ENCODE measurements at places on chromosomes 2 and 18.

- DNase-seq = peak; percentile 40
These were observed 213.0 kb upstream of the CELF4 start for GRCh38 chr18:37778417-37779165.

DNA sequence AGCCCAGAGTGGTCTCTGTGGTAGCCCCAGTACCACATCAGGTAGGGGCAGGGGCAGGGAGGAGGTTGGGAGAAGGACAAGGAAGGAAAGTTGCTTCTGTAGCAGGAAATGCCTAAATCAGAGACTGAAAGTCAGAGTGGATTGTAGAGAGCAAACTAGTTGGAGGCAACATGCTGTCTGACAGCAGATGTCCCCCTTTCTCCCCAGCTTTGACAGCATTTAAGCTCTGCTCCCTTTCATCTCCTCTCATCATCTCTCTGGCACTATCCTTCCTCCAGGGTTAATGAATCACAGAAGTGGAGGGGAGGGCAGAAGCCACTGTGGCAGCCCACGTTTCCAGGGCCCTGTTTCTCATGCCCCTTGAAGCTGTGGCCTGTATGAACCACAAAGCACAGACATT, 50.4 kb downstream of the BOD1L2 start:
- DNase-seq = no peak

- no peak for DNase-seq
These were observed 37.6 kb downstream of the TMEM163 start for GRCh38 chr2:134681201-134681600.

GRCh38 chr2:17101596-17101995, 416.6 kb downstream of the RAD51AP2 start:
- DNase-seq = no peak

DNA sequence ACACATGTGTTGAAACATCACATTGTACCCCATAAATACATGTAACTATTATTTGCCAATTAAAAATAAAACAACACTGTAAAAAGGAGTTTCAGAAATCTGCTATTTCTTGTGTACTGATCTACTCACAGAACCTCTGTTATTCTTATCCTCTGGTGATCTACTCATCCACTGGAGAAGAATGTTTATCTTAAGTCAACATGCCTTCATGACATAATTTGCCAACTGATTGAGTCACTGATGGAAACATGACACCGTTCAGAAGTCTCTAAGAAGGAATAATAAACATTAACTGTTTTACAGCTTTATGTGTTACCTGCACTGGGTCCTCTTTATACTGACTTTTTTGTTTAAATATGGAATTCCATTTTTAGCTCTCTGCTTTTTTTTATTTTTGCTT, 555.2 kb downstream of the DCDC2C start:
- no peak for DNase-seq

GRCh38 chr18:13387855-13388548, 169.4 kb downstream of the LDLRAD4 start:
- no peak for DNase-seq

DNA sequence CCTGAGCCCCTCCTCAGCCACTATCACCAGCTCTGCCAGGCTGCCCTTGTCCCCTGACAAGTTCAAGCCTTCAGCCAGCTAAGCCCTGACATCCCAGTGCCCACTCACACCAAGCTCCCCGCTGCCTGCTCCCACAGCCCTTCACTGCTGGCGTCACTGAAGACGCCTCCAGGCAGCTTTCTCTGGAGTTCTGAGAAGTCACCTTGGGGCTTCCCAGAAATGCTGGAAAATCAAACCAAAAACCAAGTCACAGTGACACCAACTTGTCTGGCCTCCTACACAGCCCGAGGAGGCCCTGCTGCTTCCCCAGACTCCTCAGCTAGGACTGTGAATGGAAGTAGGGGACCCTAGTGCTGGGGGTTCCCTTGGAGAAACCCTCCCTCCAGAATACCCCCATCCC, 2.2 kb upstream of the TNS1 start:
- DNase-seq = no peak

DNA sequence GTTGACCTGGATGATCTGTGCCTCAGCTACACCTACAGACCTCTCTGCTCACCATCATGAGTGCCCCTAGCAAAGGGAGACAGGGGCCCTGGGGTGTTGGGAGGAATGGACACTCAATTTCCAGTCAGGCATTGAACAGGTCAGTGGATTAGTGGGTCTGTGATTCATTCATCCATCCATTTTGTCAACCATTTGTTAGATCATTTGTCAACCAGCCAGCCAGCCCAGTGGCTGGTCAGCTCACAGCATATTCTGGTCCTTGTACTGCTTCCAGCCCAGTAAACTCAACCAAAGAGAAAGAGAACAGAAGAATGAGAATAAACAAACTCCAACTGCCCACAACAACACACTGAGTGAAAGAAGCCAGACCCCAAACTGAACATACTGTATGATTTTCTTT, 4.6 kb upstream of the KLF11 start:
- DNase-seq = no peak

GRCh38 chr18:3059272-3059671, 46.3 kb upstream of the LPIN2 start:
- DNase-seq = no peak

- no peak for DNase-seq
These were observed 30.9 kb downstream of the RALBP1 start for GRCh38 chr18:9506046-9506792.

GRCh38 chr18:23563377-23564043, 22.8 kb downstream of the NPC1 start:
- DNase-seq = no peak

- no peak for DNase-seq
These were observed 125.3 kb upstream of the ZEB2 start for GRCh38 chr2:144645083-144645778.

- no peak for DNase-seq
These were observed 71.1 kb upstream of the CTDP1 start for GRCh38 chr18:79608535-79608934.

- DNase-seq = no peak
These were observed 74.8 kb upstream of the SLC66A3 start for GRCh38 chr2:11080253-11081115.

DNA sequence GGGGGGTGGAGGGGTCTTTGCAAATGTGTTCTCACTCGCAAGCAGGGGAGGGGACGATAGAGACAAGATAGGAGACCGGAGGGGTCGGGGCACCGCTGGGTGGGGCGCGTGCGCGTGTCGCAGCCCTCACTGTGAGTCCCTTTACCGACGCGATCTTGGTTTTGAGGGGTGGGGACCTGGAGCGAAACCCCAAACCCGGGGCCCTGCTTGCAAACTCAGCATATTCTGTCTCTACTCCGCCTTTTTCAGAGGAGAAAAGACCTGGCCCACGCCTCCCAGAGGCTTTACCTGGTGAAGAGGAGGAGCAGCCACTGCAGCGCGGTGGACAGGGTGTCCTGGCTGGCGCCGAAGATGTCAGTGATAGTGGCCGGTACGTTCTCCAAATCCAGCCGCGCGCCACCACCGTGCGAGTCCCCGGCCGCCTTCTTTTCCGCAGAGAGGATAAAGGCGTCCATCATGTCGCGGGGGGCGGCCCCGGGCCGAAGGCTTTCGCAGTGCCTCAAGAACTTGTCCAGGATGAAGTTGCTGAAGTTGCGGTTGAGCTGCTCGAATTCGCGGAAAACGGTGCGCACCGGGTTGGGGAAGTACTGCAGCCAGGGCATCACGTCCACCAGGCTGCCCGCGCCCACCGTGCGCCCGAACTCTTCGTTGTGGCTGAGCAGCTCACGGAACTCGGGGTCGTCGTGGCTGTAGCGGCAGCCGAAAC, 1.7 kb downstream of the CYP1B1 start:
- DNase-seq = no peak

DNA sequence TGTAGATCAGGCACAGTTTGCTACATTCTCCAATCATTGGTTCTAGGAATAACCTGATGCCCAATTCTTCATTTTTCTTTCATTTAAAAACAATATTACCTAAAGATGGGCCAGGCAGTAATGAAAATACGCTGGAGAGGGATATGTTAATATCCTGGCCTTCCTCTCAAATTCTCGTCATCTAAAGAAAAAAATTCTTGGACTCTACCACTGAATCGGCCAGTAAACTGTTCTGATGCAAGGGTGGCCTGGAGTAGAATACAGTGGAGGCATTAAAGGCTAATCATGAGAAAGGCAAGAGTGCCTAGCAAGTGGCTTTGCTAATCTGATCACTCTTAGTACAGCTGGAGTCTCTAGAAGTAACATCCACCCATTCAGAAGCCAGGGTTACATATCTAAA, 157.7 kb downstream of the ANTXR1 start:
- no peak for DNase-seq

- DNase-seq = no peak
These were observed 123.8 kb upstream of the FHL2 start for GRCh38 chr2:105522645-105523044.
